NCI-H1930 (cell line): ENCODE measurements at places on chromosomes 6 and 20.

DNA sequence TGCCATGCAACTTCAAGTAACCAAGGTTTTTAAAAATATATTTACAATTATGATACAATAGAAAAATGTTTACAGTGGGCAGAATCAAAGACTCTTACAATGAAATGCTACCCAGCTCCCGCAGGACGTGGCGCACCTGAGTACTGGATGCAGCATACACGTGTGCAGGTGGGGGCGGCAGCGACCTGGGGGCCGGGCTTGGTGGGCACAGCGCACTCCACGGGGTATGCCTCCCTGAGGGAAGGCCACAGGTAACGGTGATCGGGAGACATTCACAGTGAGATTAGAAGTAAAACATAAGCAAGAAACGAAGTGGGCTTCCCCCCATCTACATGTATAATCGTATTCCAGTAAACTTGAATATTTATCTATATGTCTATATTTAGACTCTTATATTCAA lies 54.2 kb downstream of the WDR27 start:
- DNase-seq = no peak

- DNase-seq = no peak
These were observed 25.6 kb downstream of the BLTP3A start for GRCh38 chr6:34817446-34817845.

- DNase-seq = no peak
These were observed 40.5 kb downstream of the AKIRIN2 start for GRCh38 chr6:87661503-87661902.

GRCh38 chr6:105099371-105099770 lies 80.4 kb downstream of the POPDC3 start:
- DNase-seq = no peak

DNA sequence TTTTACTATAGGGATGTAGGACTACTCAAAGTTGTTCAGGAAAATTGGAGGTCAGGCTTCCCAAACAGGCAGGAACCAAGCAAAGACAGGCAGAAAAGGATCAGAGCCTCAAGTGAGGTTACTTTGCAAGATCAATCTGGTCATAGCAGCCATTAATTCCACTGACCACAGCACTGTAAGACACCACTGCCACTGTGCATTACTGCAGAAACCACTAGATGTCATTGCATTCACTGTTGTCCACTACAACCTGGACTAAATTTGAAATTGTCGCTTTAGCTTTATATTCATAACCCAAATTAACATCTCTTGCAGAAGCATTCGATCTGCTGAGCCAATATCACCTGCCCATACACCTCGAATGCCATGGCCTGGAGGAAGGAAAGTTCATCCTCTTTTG lies 126.9 kb upstream of the UFL1 start:
- DNase-seq = no peak

DNA sequence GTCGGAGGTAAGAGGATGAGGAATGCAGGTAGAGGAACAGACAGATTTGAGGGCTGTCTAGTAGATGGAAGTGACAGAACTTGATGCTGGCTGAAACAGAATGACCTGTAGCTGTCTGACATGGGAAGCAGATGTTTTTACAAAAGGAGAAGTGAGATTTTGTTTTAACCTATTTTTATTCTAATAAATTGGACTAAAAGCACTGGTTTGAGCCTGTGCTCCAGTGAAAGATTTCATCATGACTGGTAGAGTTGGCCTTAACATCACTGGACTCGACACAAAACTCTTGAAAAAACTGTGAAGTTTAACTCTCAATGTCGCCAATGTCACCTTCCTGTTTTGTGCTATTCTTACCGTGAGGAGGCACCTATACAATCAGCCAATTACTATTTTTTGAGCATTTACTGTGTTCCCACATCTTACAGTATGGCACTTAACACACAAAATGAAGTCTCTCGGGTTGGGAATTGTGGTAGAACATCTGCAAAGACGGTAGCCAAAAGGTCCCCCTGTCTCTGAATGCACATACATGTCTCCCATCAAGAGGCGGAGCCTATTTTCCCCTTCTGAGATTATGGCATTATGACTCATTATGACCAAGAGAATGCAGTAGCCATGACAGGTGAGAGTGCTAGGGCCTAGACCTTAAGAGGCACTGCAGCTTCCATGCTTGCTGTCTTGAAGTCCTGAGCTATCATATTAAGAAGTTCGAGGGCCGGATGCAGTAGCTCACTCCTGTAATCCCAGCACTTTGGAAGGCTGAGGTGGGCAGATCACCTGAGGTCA lies 93.2 kb downstream of the FOXF2 start:
- DNase-seq = no peak

DNA sequence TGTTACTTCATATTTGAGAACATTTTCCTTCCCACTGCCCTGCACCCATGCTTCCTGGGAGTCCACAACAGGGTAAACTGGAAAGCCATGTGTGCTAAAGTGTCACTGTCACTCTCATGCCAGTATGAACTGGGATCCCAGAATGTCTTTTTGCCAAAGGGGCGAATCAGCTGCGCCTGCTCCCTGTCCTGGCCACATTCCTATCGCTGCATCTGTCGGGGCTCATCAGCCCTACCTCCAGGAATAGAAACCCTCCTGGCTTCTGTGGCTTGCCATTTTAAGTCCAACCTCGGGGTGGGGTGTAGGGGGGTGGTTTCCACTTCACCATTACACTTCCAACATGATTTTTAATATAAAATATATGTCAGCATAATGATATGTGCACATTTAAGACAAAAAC lies 933 bp downstream of the KLHL31 start:
- DNase-seq = no peak

- DNase-seq = peak; percentile 84
These were observed 262.0 kb downstream of the BTBD3 start for GRCh38 chr20:12179692-12180091.

GRCh38 chr20:34043025-34043424 lies 49.3 kb downstream of the RALY start:
- DNase-seq = no peak

DNA sequence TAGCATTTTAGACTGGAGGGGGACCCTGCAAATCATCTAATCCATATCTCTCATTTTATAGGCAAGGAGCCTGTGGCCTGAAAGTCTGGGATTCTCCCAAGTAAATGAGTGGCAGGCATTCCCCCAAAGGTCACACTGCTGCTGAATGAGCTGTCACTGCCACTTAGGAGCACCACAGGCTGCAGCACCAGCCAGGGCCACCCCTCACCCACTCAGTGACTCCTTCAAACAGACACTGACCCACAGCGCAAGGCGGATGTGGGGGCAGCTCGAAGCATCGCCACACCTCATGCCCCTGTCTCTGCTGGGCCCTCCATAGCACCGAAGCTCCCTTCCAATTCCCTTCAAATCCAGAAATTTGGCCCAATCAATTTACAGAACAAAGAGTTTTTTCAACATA lies 119.9 kb upstream of the ARID1B start:
- no peak for DNase-seq

GRCh38 chr6:169225887-169226286 lies 27.8 kb downstream of the THBS2 start:
- DNase-seq = no peak

GRCh38 chr6:15230827-15231226 lies 15.0 kb upstream of the JARID2 start:
- DNase-seq = no peak

DNA sequence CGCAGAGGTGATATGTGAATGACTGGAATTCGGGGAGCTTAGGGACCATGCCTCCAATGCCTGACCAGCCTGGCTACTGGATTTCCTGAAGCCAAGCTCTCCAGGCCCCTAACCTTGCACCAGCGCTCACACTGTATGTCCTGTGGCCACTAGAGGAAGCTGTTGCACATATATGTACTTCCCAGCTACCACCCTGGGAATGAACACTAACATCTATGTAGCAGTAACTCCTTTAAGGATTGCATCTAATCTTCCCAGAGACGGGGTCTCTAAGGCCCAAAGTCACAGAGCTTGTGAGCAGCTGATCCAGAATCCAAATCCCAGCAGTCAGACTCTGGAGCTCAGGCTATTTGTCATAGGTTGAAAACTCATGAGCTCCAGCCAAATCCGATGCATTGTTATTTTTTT lies 20.4 kb upstream of the BPIFB1 start:
- DNase-seq = peak; percentile 11

DNA sequence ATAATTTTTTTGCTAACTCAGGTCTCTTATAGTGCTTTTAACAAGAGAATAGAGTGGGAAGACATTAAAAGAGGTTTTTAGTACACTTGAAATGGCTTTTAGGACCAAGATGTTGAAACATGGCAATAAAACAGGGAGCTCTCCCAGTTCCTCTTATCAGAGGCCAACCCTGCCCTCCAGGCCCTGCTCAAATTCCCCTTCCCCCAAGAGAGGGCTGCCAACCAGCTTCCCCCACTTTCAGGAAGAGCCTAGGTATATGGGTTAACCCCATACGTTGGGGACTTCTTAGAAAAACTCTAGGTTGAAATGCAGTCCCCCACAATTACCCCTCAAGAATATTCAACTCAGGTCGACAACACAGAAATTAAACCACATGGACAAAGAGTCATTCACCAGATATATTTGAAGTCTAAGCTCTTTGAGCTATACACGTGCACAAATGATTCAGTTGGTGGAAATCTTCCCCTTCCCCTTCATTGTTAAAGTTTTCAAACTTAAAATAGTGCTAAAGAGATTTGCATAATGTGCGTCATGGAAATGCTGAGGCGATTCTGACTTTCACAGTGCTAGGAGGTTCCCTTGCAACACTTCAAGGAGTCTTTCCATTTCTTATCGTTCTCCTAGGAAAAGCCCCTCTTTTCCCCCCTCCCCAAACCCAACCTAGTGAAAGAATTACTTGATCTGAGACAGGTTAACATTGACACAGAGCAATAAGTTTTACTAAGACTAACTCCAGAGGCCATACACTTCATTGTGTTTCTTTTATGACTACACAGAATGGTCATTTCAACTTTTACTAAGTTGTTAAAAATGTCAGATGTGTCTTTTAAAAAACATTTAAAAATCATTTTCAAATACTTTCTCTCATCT lies 49.8 kb upstream of the ENPP5 start:
- no peak for DNase-seq

DNA sequence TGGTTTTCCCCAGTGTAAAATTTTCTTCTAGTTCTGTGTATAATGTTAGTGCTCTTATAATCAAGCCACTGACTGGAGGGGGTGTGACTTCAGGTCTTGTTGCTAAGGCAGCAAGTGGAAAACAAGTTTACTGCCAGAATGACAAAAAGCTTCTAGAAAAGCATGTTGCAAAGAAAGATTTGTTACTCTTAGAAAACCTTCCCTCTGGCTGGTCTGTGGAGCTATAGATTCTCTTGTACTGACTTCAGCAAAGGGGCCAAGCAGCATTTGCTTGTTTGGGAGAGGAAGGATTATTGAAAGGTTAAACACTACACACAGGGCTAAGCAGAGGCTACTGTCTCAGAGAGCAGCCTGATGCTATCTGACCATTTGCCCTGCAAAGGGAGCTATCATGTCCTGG lies 288.8 kb downstream of the BTBD9 start:
- DNase-seq = no peak

DNA sequence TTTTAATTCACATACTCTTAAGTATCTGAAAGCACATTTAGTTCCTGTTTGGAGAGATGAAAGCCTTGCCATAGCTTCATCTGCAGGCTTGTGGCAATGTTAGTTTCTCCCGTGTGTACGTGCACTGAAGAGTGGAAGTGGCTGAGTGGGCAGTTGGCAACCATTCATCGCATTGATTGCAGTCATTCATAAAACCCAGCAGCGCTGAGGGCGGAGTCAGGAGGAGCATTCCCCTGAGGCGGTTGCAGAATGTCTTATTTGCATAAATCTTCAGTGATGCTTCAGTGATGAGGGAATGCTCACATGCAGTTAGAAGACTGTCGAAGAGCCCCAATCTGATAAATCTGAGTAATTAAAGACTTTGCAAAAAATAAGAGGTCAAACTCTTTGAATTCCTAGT lies 79.1 kb downstream of the RIMS1 start:
- DNase-seq = no peak
